ENCODE measurements at places on chromosomes 16 and 17.

DNA sequence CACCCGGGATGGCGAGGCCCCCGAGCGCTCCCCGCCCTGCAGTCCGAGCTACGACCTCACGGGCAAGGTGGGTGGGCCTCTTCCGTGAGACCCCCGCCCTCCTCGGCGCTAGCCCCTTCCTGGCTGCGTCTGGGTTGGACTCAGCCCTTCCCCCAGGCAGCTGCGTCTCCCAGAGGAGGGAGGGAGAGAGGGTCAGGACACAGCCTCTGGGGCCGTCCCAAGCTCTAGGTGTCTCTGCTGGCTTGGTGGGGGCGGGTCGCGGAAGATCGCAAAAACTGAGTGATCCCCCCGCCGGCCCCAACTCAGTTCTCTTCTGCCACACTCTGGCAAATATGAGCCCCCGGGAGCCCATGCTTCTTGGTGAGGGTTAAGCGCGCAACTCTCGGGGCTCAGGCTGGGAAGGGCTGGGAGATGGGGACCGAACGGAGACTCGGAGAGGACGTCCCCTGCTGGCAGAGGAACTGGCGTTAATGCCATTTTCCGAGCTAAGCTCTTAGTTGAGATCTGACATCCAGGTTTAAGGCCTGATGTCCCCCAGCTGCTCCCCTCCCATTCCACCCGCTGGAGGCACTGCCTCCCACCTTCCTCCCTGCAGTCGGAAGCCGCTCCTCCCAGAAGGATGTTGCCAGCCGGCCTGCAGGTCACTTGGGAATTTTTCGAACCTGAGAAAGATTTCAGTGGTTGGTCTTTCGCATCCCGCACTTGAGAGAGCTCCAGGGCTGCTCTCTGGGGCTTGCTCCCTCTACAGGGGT, 419 bp downstream of the RAB37 start:
- DNase-seq = no peak

DNA sequence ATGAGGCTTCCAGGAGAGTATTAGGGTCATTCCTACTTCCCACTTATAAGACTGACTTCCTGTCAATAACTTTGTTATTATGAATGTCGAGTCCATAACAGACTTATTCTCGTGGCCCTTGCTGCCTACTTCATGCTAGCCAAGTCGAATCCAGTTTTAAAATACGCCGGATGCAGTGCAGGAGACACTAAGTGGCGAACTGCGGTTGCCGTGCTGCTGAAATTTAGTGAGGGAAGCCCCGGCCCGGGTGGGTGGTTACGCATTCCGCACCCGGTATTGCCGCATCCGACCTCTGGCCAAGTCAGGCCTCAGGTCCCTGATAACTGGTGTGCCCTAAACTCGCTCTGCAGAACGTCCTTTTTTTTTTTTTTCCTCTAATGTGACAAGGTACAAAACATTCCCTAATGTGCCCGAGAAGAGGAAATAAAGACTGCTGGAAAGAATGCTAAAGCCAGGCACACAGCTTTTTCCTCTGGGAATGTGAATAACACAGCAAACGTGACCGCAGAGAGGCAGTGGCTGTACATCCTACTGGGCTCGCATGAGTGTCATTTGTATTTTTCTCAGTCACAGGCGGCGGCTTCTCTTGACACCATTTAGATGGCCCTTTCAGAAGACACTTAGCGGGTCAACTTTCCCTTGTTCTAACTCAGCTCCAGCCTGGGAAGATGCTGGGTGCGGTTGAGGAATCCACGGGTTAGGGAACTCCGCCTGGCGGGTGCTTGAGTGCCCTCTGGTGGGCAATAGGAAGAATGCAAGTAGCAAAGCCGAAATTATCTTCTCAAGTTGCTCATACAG, 7.1 kb upstream of the AKTIP start:
- no peak for DNase-seq

DNA sequence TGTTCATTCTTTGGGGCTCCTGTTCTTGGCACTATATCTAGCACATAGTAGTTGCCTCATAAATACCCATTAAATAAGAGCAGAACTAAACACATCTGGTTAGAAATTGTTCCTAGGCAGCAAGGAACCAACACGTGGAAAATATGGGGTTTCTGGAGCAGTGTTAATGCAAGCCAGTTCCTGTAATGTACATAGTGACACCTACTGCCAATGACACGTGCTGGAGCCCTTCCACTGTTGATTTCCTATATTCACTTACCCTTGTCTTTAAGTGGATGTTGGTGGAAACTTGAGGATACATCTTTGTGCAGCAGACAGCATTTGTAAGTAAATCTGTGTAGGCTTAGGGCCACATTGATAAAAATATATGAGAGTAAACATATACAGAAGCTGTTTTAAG, 1.6 kb upstream of the IRF8 start:
- no peak for DNase-seq

DNA sequence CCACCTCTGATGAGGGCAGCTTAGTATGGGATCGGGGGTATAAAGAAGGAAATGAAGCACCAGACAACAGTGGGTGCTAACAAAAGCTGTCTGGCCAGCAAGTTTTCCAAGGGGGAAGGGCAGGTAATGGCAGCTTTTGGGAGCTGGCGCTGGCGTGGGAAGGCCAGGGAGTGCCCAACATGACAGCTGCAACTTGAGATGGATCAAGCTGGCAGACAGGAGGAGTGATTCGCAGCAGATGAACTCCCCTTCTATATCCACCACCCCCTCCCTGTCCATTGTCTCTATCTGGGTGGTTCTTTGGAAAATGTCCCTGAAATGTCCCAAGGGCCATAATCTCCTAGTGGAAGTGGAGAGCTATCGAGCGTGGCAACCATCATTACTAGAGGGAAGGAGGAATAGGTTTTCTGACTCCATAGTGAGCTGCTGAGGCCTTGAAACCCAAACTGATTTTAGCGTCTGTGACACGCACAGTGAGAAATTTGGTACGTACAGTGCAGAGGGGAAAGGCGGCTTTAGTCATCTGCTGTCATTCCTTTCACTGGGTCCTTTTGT, 4.8 kb upstream of the INPP5K start:
- no peak for DNase-seq

DNA sequence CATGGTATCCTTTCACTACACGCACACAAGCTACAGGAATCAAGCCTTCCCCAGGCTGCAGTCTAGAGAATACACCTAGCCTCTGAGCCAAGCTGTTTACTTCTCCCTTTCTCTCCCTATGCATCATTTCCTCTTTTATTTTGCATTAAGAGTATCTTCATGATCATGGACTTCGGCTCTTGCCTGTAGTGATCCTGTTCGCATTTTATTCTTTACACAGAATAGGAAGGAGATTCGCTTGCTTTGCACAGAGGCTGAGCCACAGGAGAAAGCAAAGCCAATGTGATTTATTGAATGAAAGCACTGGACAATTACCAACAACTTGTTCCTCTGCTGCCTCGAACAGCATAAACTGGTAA, 172.7 kb downstream of the ANKFN1 start:
- no peak for DNase-seq

DNA sequence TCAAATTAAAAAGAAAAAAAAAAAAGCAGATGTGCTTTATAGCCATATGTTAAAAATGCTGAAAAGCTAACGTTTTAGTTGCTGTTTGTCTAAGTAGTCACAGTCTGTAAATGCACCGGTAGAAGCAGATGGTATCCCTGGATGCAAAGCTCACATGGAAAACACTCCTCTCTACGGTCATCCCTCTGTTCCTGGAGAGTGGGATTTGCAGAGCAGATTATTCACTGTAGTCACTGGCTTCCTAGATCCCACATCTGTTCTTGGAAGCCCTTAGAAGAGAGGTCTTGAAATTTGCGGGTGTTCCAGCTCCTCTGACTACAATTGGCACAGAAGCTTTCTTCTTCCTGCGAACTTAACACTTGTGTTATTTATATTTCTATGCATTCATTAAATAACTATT, 186.6 kb downstream of the PMP22 start:
- no peak for DNase-seq

- DNase-seq = peak; percentile 89
Observed at GRCh38 chr16:30697264-30698138, 1.5 kb upstream of the SRCAP start.

GRCh38 chr17:76925441-76925891, 57.3 kb downstream of the MGAT5B start:
- DNase-seq = no peak

DNA sequence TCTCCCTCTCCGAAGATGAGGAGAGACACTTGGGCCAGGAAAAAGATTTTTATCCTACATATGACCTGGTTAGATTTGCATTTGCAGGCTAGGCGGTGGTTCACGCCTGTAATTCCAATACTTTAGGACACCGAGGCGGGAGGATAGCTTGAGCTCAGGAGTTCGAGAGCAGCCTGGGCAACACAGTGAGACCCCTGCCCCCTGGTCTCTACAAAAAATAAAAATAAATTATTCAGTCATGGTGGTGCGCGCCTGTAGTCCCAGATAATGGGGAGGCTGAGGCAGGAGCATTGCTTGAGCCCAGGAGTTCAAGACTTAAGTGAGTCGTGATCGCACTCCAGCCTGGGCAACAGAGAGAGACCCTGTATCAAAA, 7.9 kb upstream of the THAP11 start:
- no peak for DNase-seq

- DNase-seq = no peak
Observed at GRCh38 chr17:45135978-45136791, 698 bp downstream of the ACBD4 start.

DNA sequence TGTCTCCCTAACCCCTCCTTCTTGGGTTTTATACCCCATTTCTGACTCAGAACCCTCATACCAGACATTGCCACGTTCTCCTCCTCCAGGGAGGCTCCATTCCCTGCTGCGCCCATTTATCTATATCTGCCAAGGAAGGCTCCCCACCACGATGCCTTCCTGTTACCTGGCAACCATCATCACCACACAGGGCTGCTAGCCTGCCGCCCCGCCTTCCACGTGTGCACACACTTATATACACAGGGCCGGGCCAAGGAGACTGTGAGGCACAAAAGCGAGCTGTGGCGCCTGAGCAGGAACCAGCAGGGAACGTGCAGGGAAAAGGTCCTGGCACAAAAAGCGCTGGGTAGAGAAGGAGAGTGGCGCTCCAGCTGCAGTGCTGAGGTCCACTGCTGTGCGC, 261.8 kb downstream of the CBLN1 start:
- DNase-seq = no peak
